ENCODE measurements at places on chromosomes 6 and 20.

GRCh38 chr20:15763366-15763765 lies 809.9 kb downstream of the KIF16B start:
- DNase-seq: no peak

- no peak for DNase-seq
These were observed 645.3 kb downstream of the FRK start for GRCh38 chr6:115415378-115415777.

DNA sequence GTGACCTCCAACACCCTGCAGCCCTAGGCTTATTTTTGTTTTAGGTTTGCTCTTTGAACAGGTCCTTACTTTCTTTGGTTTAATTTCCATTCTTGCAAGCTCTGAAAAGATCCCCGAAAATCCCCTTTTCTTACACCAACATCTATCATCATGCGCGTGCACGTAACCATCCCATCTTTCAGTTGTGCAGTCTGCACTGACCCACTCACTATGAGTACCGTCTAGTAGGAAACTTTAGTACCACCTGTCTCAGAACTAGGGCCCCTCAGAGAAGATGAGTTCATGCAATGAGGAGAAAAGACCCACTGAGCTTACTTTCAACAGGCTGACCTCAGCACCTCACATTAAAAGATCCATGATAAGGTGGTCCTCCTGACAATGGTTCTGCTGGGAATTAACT lies 120.6 kb upstream of the AGPAT4 start:
- no peak for DNase-seq

DNA sequence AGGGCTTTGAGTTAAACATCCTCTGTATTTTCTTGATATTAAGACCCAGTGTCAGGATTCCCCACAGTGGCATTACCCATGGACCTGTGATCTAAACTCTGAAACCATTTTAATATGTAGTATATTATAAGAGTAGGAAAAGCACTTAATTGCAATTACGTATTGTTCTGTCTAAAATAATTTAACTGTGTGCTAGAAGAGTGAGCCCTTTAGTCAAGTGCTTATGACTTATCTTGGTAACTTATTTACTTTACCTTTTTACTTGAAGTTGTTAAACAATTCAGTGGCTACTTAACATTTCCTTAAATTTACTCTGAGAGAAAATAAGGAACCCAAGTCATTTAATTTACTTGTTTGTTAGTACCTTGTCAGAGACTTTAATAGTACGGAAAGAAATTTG lies 173.6 kb downstream of the CDKAL1 start:
- DNase-seq: no peak

DNA sequence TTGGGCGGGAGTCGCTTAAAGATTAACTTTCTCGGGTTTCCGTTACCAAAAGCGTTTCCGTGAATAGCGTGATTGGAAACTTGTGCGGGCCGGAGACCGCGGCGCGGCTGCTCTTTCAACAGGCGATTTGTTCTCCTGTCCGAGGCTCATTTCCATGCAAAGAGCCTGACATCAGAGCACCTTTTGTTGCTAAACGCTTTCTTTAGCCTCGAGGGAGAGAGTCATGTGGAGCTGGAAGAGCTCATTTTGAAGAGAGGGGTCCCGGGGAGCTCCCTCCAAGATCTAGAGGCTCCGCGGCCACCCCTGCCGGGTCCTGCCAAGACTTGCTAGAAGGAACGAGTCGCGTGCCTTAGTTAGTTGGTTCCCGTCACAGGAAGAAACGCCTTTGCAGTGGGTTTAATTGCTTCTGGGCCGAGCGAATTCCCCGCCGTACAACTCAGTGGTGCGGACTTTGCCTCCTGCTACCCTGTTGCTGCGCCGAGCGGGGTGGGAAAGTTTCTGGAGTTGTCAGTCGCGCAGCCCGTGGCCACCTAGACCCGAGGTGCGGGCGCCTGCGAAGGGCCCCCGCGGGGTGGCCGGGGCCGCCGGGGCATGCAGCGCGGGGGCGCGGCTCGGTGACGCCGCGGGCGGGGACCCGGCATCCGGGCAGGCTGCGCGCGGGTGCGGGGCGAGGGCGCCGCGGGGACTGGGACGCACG lies at the start of gene SASH1:
TSS of gene SASH1 (plus strand) at position 489 of the 697 bp plus-strand sequence. CDS start 230 bp downstream, outside the sequence.
- peak; percentile 81 for DNase-seq

DNA sequence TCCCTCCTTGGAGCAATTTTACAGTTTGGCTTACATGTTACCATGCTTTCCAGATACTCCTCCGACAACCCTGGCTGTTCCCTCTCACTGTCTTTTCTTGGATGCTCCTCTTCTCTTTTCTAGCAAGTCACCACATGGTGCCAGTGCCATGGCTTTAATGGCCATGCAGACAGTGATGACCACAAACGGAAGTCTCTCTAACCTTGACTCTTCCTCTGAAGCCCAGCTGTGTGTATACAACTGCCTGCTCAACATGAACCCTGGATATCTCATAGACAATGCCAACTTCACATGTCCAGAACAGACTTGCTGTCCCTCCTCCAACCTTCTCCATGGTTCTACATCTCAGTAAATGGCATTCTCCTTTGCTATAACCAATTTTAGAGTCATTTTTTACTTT lies 49.8 kb upstream of the NEDD9 start:
- DNase-seq: no peak

GRCh38 chr6:143136647-143137046 lies 76.0 kb downstream of the AIG1 start:
- no peak for DNase-seq

GRCh38 chr6:85585741-85586140 lies 7.9 kb downstream of the SNX14 start:
- DNase-seq: no peak

DNA sequence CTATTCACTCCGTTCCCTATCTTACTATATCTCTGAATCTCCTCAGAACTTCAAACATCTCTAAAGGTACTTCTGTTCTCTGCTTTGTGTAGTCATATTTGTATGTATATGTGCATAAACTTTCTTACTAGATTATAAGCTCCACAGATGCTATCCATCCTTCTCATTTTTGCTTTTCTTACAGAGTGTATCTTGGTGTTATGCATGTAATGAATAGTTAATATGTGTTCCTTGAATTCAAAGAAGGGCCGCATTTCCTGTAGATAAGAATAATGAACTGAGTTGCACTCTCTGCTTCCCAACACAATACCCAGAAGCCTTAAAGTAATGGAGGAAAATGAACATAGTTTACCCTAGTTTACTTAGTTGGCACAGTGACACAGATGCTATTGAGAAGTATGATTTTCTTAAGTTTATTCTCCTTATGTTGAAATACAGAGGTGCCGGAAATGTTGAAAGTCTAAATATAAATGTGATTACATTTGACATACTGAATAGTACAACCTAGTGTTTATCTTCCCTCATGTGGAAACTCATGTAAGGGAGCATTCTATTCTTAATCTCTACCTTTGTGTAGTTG lies 6.0 kb downstream of the NUS1 start:
- DNase-seq: no peak

GRCh38 chr6:16137451-16137801 lies 8.5 kb downstream of the MYLIP start:
- no peak for DNase-seq

GRCh38 chr6:40383348-40384115 lies 203.6 kb downstream of the LRFN2 start:
- DNase-seq: no peak

DNA sequence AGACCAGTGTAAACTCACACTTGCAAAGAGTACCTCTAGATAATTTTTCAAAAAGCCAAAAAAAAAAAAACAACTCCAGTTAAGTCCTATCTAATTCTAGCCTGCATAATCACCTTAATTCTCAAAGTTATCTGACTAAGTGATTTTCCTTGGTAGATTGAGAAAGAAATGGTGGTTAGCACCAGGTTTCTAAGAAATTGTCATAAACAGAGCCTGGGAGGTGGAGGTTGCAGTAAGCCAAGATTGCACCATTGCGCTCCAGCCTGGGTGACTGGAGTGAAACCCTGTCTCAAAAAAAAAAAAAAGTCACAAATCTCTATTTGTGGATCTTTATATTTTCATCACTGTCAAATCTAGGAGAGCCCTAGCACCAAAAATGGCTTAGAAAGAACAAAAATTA lies 8.9 kb downstream of the FBXO5 start:
- no peak for DNase-seq

GRCh38 chr6:135244805-135245204 lies 63.7 kb downstream of the MYB start:
- no peak for DNase-seq

GRCh38 chr6:9984607-9985006 lies 430.3 kb downstream of the TFAP2A start:
- DNase-seq: no peak
